HCEC 1CT (cell line): ENCODE measurements at places on chromosomes 13 and 19.
A peak's percentile ranks its signal among the peaks of the same experiment; 100 is the strongest.

DNA sequence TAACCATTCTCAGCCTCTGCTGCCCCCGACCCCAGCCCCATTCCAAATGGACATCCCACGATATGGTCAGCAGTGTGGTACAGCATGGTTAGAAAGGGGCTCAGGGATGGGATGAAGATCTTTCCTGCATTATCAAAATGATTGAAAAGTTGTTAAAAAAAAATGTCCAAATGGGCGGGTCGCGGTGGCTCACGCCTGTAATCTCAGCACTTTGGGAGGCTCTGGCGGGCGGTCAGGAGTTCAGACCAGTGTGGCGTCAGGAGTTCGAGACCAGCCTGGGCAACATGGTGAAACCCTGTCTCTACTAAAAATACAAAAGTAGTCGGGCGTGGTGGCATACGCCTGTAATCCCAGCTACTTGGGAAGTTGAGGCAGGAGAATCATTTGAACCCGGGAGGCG, 54.3 kb upstream of the ZNF254 start:
- DNase-seq = no peak

DNA sequence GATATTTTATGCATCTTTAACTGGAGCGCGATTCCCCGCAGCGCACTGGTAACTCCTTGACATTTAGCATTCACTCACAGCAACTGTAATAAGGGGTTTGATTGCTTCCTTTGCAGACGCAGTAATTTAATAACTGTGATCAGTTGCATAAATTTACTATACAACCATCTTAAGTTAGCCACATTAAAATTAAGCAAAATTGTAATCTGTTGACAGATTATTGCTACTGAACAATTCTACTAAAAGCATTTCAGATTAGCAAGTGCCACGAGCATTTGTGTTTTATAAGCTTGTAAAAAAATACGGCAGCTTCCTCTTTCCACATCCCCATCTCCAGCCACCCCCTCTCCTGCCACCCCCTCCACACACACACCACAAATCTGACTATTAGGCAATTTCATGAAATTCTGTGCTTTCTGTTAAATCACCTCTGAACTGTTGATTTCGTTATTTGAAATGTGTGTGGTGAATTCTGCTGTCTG, 44.4 kb downstream of the TSHZ3 start:
- no peak for DNase-seq

- DNase-seq = peak; percentile 47
Observed at GRCh38 chr19:11088506-11089253, 583 bp upstream of the LDLR start.

GRCh38 chr19:10780368-10780767, 55.6 kb downstream of the TMED1 start:
- DNase-seq = peak; percentile 68

- DNase-seq = no peak
Observed at GRCh38 chr19:49861541-49862378, 5.6 kb downstream of the PNKP start.

- no peak for DNase-seq
Observed at GRCh38 chr19:5973867-5974635, 3.9 kb downstream of the RANBP3 start.
